Activated CD4-positive, alpha-beta T cell treated with anti-CD3 and anti-CD28 coated beads for 24 hours (primary cell): ENCODE measurements at places on chromosomes 1 and 21.

DNA sequence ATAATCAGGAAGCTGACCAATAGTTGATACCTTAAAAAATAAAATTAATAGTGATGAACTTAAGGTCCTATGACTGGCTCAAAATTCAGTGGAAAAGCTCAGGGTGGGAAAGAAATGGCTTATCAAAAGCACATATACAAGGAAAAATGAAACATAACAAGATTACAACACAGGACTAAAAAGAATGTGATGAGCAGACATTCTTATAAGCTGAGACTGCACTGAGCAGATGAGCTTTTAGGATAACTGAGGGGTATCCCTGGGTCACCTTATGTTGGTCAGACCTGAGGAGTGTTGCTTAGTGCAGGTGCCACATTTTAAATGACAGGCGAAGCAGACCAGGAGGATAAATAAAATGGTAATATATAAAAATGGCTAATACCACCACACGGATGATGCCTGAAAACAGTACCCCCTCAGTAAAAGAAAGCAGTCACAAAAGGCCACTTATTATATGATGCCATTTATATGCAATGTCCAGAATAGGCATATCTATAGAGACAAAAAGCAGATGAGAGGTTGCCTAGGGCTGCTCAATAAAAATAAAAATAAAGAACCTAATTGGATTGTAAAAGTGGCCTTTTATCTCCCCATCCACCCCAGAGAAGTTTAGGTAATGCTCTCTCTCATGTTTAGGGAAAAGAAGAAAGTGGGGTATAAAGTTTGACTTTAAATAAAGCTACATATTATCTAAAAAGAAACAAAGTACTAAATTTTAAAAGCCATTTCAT, 163.9 kb downstream of the SLC45A1 start:
- no peak for DNase-seq

- DNase-seq, result no peak
These were observed 64.0 kb downstream of the LHX8 start for GRCh38 chr1:75198163-75198562.

GRCh38 chr1:1562556-1563195, 12.0 kb downstream of the SSU72 start:
- DNase-seq, result no peak

GRCh38 chr1:56095696-56096665, 483.4 kb downstream of the PLPP3 start:
- no peak for DNase-seq

GRCh38 chr1:5891736-5892135, 100.5 kb downstream of the NPHP4 start:
- no peak for DNase-seq

GRCh38 chr1:172758259-172758658, 99.4 kb downstream of the FASLG start:
- no peak for DNase-seq

- DNase-seq, result no peak
These were observed 11.5 kb downstream of the ZP4 start for GRCh38 chr1:237879195-237879594.

GRCh38 chr1:247335882-247336281, 4.2 kb upstream of the ZNF496 start:
- no peak for DNase-seq
